ENCODE measurements at places on chromosomes 6 and 20.

- DNase-seq: peak; percentile 7
Observed at GRCh38 chr6:125154118-125154760, 666 bp downstream of the TPD52L1 start.

GRCh38 chr6:37868447-37868825, 48.9 kb downstream of the ZFAND3 start:
- no peak for DNase-seq

GRCh38 chr20:2750491-2751251, 49.8 kb downstream of the CPXM1 start:
- DNase-seq: no peak

DNA sequence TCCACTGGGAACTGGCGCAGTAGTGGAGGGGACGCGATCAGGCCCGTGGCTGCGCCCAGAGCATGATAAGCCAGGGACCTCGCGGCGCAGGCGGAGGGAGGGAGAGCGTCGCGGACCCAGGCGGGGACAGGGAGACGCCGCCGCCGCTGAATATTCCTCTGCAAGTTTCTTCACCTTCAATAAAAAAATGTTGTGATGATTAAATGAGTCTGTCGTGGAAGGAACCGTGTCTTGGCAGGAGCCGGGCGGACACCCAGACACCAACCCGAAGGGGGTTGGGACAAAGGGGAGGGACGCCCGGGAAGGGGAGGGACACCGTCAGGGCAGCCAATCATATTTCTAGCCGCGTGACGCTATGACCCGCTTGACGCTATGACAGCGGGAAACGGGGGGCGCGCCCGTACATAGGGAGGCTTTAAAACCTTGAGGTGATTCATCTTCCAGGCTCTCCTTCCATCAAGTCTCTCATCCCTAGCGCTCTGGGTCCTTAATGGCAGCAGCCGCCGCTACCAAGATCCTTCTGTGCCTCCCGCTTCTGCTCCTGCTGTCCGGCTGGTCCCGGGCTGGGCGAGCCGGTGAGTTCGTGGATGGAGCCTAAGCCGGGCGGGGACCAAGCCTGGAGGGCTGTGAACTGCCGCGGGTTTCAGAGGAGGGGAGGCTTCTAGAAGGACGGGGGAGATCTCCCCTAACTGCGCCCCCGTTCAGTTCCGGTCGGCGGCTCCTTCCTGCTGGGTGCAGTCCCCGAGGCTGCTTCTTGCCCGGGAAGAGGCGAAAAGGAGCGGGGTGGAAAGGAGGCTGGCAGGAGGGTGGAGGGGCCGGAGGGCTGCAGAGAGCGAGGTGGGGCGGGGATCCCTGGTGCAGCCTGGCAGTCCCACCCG, at the start of gene ULBP2:
TSS of gene ULBP2 (plus strand) at position 432 of the 878 bp plus-strand sequence. CDS start at position 491, 59 bp downstream.
- DNase-seq: no peak

- DNase-seq: no peak
Observed at GRCh38 chr6:166930354-166930891, 25.9 kb downstream of the RNASET2 start.

- DNase-seq: no peak
Observed at GRCh38 chr20:16526433-16527380, 46.5 kb downstream of the KIF16B start.

- DNase-seq: no peak
Observed at GRCh38 chr20:37856932-37857660, 45.8 kb upstream of the VSTM2L start.

GRCh38 chr6:45743028-45743615, 272.5 kb downstream of the CLIC5 start:
- no peak for DNase-seq

DNA sequence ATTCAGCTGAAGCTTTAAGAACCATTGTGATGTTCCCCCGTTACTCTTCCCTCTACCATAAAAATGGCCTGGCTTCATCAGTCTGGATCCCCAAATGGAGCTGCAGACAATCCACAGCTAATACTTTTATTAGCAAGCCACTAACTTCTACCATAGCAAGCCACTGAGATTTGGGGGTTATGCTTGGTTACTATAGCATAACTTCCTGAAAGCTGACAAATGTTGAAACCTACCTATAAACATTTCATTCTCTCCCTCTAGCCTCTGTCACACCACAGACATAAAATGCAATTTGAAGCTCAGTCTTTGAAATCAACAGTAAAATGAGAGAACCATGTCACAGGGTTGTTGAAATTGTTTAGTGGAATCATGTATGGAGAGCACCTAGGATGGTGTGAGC, 3.0 kb upstream of the HTR1E start:
- no peak for DNase-seq
